ENCODE measurements at places on chromosomes 5 and 9.

- no peak for DNase-seq
Measured at GRCh38 chr5:69137807-69138206, 29.1 kb upstream of the CCNB1 start.

DNA sequence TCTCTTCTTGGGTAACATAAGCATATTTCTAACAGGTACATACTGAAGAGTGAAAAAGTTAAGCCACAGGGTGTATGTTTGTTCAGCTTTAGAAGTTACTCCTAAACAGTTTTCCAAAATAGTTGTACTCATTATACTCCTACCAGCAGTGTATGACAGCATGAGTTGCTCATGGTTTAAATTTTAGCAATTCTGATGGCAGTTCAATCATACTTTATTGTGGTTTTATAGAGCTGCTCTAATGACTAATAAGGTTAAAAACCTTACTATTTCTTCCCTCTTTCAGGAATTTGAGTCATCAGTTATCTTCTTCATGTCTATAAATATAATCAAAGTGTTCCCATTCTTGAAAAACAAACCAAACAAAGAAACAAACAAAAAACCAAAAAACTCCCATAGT lies 81.5 kb downstream of the CAAP1 start:
- DNase-seq: no peak

DNA sequence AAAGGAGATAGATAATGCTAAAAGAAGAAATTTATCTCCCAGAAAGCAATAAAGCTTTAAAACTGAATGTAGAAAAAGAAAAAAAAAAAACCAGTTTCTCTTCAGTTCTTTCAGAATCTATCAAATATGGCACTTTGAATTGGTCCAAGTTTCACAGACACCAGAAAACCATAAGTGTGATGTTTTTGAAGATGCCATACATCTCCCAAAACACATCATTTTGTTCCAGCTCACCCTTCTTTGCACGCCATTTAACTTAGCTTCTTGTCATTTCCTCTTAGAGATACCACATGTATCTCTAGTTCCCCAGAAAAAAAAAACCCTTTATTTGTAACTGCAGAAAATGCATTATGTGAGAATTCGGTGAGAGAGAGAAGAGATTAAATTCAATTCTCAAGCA lies 46.1 kb upstream of the MAMDC2 start:
- no peak for DNase-seq

GRCh38 chr5:137796279-137796678 lies 42.1 kb upstream of the HNRNPA0 start:
- DNase-seq: no peak

DNA sequence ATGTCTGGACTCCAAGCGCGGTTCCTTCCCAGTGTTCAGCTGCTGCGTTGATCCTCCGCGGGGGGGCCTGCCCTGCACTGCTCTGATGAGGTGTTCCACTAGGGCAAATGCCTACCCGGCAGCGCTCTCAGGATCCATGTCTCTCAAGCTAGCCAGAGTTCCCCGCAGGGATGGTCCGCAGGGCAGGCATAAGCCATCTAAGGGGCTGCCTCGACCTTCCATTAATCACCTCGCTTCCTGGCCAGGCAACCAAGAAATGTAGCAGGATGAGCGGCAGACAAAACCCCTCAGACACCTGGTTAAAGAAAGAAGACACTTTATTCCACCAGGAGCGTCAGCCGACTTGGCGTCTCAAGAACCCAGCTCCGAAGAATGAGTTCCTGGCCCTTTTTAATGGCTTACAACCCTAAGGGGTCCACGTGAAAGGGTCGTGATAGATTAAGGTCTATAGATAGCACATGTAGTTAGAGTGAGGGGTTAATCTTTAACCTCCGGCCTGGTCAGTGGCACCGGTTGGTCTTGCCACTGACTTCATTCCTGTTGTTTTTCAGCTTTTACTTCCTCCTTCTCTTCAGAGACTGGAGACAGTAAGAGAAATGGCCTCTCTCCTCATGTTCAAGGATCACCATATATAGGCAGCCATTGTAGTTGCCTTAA lies 47.2 kb upstream of the COX7C start:
- DNase-seq: no peak

- no peak for DNase-seq
Measured at GRCh38 chr5:24163091-24163490, 481.7 kb downstream of the CDH10 start.

DNA sequence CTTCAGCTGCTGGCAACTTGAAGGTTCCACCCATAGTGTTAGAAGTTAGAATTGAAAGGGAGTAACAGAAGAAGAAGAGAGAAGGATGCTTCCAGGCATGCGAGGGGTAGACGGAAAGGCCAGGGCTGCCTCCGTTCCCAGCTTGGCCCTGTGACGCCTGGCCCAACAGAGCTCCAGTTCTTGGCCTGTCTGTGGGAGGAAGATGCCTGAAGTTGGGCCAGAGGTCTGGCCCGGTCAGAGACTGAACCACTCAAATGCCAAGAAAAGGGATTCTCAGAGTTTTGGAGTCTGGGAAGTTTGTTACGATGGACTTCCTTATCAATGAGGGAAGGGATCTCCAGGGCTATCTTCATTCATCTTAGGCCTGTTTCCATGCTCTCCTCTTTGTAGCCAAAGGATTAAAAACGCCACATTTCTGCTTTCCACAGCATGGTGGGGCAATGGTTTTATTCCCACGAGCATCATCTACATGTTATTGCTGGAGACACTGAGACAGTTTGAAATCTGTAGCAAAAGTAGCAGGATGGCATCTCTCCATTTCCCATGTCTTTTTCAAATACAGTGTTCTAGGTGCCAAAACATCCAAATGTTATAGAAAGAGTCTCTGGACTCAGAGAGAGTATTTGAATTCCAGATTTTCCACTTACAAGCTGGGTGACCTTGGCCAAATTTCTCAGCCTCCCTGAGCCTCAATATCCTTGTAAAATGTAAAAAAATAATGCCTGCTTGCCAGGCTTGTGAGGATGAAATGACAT lies 65.4 kb upstream of the ANKRD55 start:
- DNase-seq: no peak

GRCh38 chr5:117102591-117102990 lies 528.0 kb upstream of the SEMA6A start:
- DNase-seq: no peak

GRCh38 chr5:59354811-59355210 lies 538.7 kb downstream of the PDE4D start:
- no peak for DNase-seq

GRCh38 chr9:76701441-76702039 lies 62.7 kb upstream of the PCA3 start:
- no peak for DNase-seq

- no peak for DNase-seq
Measured at GRCh38 chr5:103708601-103709000, 146.0 kb upstream of the NUDT12 start.

- no peak for DNase-seq
Measured at GRCh38 chr5:127101533-127101932, 28.2 kb upstream of the C5orf63 start.

DNA sequence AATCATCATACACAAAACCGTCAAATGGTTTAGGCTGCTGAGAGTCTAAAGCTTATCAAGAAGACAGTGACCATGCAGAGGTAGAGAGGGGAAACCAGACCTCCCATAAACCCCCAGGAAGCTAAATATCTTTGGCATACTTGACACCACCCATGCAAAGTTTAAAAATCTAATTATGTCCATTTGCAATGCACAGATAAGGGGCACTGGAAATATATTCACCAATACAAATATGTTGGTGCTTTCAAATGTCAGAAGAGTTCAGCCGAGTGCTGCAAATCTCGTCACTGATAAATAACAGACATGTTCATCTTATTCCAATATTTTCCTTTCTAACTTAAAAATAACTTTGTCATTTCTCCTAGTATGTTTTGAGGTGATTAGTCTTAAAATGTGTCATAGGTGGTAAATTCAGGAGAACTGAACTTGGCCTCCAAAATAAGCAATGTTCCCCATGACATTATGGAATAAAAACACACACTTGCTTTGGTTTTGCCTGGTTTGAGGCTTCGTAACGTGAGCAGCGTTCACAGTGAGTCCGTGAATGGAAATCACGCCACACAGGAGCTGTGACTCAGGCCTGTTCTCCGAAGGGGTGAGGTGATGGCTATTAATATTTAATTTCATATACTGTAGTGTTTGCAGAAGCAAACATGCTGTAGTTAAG lies 182.2 kb downstream of the AOPEP start:
- no peak for DNase-seq

- no peak for DNase-seq
Measured at GRCh38 chr5:78586251-78586650, 62.3 kb downstream of the LHFPL2 start.

GRCh38 chr5:14450018-14450524 lies 131.5 kb upstream of the OTULINL start:
- DNase-seq: no peak

- no peak for DNase-seq
Measured at GRCh38 chr5:57532513-57533497, 50.2 kb upstream of the ACTBL2 start.
